ENCODE measurements at places on chromosomes 2 and 18.

DNA sequence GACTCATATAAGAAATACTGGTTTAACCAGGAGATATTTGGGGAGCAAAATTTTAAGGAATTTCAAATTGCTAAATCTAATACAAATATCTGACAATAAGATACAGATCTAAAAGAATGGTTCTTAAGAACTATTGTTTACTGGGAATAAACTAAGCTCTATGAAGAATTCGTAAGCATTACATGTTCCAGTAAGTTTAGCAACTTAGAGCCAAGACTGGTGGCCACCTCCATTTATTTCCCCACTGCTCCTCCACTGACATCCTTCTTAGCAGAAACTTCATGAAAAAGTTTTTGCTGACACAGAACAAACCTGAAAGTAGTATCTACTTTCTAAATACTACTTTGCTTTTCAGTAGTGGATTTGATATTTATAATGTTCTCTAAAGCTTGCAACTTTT lies 83.0 kb downstream of the ACSL3 start:
- no peak for DNase-seq

GRCh38 chr2:128263902-128264331 lies 54.8 kb downstream of the HS6ST1 start:
- DNase-seq, result no peak

GRCh38 chr2:71492112-71492511 lies 38.8 kb downstream of the DYSF start:
- no peak for DNase-seq

DNA sequence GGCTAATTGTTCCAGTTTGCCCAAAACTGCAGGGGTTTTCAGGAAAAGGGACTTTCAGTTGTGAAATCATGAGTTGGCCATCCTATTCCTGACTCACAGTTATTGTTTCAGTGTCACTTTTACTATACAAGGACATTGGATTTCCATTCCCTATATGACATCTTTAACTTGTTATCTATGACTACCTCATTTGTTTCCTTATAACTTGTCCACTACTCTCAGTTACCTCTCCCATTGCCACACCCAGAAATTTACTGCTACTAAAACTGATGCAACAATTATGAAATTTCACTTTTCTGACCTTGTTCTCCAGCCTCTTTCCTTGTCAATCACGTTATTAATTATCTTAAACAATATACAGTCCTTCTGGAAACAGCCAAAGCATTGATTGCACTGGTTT lies 116.5 kb upstream of the ZNF804A start:
- DNase-seq, result no peak

GRCh38 chr2:206823178-206823577 lies 57.8 kb downstream of the FASTKD2 start:
- DNase-seq, result no peak

GRCh38 chr2:120013597-120014223 lies 833 bp downstream of the EPB41L5 start:
- DNase-seq, result no peak

- DNase-seq, result no peak
These were observed 245.7 kb downstream of the IKZF2 start for GRCh38 chr2:212905640-212906201.

- DNase-seq, result peak; percentile 87
These were observed at the start of gene SERPINE2 for GRCh38 chr2:224039080-224039769. Gene SERPINE2, minus strand, starts transcription at chr2:224039286. Its CDS starts 37,386 bp downstream, at chr2:224001900.

GRCh38 chr18:1976484-1976883 lies 594.8 kb downstream of the METTL4 start:
- no peak for DNase-seq

GRCh38 chr18:10124967-10125366 lies 211.2 kb downstream of the VAPA start:
- no peak for DNase-seq

DNA sequence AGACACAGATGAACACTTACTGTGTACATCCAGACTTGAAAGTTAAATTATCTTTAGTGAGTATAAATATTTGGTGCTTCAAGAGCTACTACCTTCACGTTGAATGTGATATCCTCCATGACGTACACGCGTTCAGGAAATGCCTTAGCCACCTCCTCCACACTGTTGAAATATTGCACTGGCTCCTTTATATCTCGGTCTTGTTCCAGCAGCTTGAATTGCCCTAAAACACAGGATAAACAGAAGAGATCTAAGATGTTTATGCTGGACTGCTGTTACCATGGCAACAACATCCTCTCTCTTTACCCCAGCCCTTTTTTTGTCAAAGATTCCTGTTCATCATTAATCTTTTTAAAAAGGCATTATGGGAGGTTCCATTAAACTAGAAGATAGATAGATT lies 120.3 kb downstream of the MEP1B start:
- DNase-seq, result no peak

DNA sequence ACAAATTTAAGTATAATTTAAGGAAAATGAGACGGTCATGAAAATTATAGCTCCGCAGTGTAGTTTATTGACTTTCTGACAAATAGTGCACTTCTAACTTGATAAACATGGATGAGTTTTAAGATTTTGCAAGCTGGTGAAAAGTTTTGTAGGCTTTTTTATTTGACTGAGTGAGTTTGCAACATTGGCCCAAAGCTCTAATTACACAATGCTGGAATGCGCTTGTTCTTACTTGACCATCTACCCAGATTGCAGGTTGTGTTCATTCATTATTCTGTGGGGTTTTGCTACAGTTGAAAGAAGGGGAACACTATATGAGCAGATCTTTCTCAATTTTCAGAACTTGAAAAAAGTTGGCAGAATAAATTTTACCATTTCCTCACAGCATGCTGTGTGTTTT lies 13.5 kb downstream of the SPOPL start:
- DNase-seq, result no peak

DNA sequence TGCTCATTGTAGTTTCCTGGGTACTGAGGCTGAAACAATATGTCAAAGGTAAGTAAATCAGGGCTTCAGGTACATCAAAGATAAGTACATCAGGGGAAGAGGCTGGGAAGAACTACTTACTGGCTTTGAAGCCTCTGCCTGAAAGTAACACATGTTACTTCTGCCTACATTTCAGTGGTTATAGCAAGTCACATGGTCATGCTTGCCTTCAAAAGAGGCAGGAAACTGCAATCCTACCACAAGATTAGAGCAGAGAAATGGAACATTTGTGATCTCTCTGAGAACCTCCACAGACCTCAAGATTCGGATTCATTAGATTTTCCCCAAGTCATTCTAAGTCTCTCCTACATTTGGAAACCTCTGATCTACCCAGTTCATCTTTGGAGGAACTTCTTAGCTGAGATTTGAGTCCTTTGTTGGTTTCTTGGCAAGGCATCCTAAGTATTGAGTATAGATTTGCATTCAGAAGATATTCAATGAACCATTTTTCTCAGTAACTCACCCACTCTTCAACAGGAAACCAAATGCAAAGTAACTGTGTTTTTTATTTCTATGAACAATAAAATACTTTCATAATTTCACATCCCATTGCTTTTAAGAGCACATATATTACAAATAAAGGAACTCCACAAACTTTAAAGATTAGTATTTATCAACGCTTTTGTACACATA lies 48.5 kb upstream of the CCDC195 start:
- DNase-seq, result no peak

GRCh38 chr2:202098291-202098690 lies 25.2 kb downstream of the KIAA2012 start:
- no peak for DNase-seq

DNA sequence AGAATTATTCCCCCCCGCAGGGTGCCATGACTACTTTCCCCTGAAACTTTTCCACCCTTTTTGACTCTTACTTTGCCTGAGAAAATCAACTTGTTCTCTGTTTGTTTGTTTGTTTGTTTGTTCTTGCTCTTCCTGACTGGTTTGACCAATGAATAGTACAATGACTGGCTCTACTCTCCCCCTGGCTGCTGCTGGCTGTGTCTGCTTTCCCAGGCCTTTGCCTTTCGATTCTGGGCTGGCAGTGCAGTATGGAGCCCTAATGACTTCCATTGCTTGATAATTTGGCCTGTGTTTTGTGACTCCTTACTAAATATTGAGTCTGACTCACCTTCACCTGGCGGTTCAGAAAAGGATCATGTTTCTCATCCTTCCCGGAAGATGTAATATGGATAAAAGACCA lies 241.1 kb downstream of the TMEM182 start:
- DNase-seq, result no peak

- no peak for DNase-seq
These were observed 67.5 kb downstream of the PDE1A start for GRCh38 chr2:182359027-182359989.

GRCh38 chr2:142693171-142693950 lies 184.1 kb upstream of the KYNU start:
- DNase-seq, result no peak

DNA sequence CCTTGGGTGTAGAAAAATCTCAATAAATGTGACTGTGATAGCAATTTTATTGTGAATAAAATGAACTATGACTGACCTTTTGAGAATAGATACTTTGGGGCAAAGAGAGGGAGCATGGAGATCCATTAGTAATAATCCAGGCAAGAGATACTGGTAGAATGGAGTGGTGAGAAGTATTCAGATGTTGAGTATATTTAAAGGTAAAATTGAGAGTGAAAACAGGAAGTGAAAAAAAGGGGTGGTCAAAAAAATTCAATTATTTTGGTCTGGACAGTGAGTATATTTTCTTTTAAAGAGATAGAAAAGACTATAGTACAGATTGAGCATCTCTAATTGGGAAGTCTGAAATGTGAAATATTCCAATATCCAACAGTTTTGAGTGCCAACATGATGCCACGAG lies 1515.6 kb upstream of the NXPH2 start:
- no peak for DNase-seq

GRCh38 chr2:237629739-237630138 lies 2.4 kb downstream of the LRRFIP1 start:
- DNase-seq, result no peak

GRCh38 chr2:23904692-23905091 lies 22.2 kb downstream of the ATAD2B start:
- DNase-seq, result no peak

DNA sequence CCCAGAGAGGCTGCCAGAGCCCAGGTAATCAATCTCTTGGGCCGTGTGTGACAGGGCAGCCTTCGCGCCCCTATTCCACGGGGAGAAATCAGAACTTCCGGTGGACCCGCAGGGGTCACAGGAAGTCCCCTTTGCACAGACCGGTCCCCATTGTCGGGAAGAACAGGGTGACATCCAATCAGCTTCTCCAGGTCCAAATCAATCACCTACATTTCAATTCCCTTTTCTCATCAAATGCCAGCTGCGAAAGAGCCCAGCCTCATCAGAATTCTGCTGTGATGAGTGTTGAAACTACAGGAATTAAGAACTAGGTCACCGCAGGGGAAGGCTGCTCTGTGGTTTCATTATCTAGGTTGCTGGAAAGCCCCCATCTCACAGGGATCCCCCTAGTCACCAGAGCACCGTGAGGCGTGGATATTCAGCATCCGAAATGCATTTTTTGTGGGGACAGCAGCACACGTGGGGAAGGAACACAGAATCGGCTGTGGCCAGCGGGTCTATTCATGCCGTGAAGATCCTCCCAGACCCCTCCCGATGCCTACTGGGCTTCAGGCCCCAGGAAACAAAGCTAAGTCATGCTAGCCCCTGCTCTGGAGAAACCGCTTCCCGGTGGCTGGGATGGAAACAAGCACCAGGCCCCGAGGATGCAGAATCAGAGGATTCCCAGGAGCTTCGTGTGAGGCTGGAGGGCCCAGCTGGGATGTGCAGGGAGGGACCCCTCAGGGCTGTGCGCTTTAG lies 193.7 kb upstream of the ID2 start:
- DNase-seq, result peak; percentile 40

GRCh38 chr2:204585930-204586329 lies 40.7 kb downstream of the PARD3B start:
- no peak for DNase-seq

DNA sequence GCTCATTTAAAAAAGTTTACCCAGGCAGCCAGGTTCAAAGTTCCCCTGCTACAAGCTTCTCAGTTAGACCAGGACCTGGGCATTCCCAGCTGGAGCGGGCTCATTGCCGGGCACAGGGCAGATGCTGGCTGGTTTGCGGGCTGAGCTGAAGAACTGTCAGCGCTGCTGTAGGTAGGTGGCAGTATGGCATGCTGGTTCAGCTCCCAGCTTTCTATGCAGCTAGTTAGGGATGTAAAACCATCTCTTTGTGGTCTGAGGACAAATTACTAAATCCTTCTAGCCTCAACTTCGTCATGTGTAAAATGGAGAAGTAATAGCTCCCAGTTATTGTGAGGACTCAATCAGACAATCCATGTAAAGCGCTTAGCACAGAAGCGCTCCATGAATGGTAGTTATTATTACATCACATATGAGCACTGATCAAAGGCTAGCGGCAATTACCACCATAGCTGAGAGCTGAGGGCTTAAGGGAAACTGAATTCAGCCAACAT lies 2.4 kb upstream of the LDLRAD4 start:
- DNase-seq, result no peak

- no peak for DNase-seq
These were observed 2.0 kb downstream of the HSPE1 start for GRCh38 chr2:197502201-197502600.

DNA sequence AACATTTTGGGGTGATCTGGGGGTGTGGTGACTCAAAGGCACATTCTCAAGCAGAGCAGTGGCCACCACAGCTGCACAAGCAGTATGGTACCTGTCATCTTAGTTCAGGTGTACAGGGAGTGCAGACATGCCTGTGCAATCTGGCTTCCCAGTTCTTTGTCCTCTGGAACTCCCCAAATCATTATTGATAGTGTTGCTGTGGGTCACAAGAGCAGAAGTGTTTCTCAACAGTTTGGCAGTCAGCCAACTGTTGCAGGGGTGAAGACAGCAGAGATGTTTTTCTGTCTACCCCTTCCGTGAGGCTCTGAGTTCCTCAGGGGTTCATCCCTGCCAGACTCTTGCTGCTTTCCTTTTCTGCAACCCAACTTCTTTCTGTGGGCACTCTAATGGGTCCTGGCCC lies 206.5 kb upstream of the ZSWIM2 start:
- DNase-seq, result no peak

DNA sequence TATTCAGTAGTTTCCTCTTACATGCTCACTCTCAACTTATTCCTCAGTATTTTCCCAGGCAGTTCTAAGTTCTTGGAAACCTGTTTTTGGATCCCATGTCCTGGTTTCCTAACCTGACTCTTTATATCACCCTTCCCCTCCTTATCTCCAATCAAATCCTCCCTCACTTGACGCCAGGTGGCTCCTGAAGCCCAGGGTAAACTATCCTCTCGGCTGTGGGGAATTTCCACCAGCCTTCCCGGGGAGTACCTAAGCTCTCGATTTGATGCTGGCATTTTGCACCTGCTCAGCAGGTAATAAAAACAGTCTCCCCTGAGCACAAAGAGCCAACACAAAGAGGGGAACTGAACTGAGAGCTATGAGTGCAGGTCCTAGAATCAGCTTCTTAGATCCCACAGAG lies 538.0 kb downstream of the SLC4A3 start:
- peak; percentile 42 for DNase-seq

DNA sequence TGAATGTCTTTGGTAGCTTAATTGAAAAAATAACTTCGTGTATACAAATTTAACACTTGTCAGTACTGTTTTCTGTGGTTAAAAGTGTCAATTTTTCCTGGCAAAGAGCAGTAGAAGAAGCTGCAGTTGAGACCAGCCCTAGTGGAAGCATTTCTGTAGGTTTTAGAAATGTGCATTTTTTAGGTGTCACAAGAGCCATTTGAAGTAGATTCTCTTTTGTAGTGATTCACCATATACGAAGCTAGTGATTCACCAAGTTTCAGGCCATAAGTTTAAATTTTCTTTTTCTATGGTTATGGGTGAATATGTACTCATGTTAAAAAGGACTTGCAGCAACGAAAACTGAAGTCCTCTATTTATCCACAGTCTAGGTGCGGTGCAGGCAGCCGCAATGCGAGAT lies 4.2 kb downstream of the NABP1 start:
- DNase-seq, result no peak

Measured in upper lobe of left lung (tissue), 6 donors.